ENCODE measurements at places on chromosomes 7 and 10.

DNA sequence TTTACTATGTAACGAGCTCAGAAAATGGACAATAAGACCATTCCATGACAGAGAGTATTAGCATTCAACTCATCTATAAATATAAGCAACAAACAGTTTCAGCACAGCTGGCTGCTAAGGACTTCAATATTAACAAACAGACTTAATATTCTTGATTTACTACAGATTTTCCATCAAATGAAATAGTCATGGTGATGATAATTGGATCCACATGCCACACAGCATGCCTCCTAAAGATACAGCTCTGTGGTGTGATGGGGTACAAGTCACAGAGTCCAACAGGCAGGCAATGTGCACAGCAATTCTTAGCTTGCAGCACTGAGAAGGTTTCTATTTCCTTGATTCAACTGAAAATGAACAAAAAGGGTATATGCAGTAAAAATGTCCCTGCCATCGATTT, 54.0 kb downstream of the DOCK4 start:
- DNase-seq, result no peak

- no peak for DNase-seq
These were observed 12.4 kb downstream of the RBM33 start for GRCh38 chr7:155656891-155657290.

DNA sequence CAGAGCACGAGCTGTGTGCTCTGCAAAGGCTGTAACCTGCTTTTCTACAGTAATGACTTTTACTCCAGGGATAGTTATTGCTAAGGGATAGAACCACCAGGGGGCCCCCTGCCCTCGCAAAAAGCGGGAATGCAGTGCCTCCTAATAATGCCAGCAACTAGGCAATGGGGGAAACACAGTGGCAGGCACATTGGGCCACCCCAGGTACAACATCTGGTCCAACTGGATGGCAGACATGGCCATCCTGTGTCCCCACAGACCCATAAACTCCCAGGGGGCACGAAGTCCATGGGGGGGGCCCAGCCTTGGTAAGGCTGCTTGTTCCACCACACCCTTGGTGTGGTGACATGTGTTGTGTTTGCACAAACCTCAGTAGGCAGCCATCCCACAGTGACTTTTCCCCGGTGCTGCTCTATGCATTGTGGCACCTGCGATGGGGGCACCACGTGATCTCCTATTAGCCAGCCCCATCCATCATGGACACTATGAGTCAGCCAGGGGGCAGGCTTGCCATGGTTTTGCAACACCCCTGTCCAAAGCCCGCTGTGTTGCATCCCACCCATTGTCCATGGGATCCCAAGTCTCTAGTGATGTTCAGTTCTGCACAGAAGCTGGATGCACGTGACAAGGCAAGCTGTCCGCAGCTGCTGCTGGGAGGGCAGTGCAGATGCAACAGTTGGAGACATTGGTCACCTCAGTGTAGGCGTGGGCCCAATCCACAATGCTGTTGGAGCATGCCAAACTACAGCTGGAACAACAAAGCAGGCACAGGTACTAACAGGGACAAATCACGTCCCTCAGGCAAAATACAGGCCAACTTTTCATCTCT, 84.0 kb downstream of the ANLN start:
- peak; percentile 6 for DNase-seq

DNA sequence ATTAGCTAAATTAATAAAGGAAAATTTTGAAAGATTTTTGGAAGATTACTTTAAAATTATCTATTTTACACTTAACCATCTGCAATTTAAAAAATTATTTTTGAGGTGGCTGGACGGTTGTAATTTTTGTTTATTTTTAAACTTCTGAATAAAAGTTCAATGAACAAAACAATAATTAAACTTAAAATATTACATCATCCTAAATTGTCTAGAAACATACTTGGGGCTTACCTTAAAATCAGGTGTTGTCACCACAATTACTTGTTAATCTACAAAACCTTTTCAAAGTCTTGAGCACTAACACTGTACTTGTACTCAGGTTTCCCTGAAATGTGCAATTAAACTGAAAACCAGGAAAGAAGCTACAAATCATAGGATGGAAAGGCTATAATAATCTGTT, 328.3 kb downstream of the NXPH1 start:
- DNase-seq, result no peak

GRCh38 chr7:66258409-66258808, 53.3 kb downstream of the TPST1 start:
- DNase-seq, result no peak

- DNase-seq, result no peak
These were observed 72.1 kb upstream of the SEC61G start for GRCh38 chr7:54831046-54831643.

- DNase-seq, result peak; percentile 1
These were observed 3.9 kb upstream of the EPC1 start for GRCh38 chr10:32350811-32351350.

DNA sequence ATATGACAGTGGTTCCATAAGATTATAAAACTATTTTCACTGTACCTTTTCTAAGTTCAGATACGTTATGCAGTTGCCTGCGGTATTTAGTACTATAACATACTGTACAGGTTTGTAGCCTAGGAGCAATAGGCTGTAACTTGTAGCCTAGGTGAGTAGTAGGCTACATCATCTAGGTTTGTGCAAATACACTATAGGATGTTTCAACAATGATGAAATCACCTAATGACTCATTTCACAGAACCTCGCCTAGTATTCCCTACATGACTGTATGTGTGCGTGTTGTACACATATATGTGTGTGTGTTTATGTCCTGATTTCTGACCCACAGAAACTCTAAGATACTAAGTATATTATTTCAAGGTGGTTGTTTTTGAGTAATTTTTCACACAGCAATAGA, 139.0 kb downstream of the HERPUD2 start:
- DNase-seq, result no peak

- DNase-seq, result no peak
These were observed 38.9 kb upstream of the SLF2 start for GRCh38 chr10:100873827-100874326.

- DNase-seq, result no peak
These were observed 3.7 kb downstream of the ZNF775 start for GRCh38 chr7:150382844-150383225.

DNA sequence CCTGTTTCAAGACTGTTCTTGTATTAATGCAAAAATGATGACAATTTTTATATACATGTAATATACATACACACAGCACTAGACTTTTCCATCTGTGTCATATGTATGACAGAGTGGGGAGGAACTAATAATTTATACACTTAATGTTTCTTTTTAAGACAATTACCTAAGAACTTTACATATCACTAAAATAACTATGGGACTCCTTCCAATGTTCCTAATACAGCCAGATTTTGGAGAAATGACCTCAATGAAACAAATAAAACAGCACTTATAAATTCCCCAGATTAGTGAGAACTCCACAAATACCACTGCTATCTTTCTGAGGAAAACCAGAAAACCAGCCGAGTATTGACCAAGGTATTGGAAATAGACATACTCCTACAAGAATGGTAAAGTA, 199.4 kb downstream of the ELMO1 start:
- DNase-seq, result no peak

DNA sequence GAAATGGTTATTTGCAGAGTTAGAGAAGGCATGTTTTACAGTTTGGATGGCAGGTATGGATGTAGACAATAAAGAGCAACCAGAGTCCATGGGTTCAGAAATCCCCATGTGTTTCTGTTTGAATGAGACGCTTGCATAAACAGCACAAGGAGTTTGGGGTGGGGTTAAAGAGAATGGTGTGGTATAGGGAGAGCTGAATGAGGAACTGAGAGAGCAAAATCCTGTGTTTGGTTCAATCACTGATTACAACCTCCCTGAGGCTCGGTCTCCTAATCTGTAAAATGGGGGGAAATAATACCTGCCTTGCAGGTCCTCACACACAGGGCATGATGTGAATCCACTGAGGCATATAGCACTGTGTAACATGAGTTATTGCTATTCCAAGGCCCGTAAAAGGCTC, 23.7 kb downstream of the CAV1 start:
- no peak for DNase-seq

DNA sequence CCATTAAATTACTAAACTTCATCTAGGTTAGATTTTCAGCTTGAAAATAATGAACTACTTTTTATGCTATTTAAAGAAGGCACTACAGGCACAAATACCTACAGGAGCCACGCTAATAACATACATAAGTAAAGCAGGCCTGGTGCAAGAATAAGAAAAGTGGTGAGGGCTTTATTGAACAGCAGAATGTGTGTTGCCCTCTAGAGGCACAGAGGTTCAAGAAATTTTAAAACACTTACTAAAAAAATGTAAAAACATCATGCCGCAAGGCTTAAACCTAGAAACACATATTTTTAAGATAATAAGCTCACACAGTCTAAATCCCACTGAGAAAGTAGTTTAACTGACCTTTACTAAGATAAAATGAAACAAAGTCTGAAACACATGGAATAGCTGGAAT, 20.3 kb downstream of the CACUL1 start:
- DNase-seq, result no peak

DNA sequence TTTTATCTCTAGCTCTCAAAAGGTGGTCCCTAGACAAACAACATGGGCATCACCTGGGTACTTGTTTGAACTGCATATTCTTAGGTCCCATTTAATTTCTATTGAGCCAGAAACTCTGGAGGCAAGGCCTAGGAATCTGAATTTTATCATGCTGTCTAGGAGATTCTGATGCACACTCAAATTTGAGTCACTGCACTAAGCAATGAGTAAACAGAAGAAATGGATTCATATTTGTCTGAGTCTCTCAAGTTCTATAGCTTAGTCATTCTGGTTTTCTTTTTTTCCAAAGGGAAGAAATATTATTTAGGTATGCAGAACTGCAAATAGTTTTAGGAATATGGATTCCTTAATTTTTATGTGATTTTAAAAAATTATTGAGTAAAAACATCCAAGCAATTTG, 185.5 kb downstream of the SEMA3A start:
- no peak for DNase-seq

DNA sequence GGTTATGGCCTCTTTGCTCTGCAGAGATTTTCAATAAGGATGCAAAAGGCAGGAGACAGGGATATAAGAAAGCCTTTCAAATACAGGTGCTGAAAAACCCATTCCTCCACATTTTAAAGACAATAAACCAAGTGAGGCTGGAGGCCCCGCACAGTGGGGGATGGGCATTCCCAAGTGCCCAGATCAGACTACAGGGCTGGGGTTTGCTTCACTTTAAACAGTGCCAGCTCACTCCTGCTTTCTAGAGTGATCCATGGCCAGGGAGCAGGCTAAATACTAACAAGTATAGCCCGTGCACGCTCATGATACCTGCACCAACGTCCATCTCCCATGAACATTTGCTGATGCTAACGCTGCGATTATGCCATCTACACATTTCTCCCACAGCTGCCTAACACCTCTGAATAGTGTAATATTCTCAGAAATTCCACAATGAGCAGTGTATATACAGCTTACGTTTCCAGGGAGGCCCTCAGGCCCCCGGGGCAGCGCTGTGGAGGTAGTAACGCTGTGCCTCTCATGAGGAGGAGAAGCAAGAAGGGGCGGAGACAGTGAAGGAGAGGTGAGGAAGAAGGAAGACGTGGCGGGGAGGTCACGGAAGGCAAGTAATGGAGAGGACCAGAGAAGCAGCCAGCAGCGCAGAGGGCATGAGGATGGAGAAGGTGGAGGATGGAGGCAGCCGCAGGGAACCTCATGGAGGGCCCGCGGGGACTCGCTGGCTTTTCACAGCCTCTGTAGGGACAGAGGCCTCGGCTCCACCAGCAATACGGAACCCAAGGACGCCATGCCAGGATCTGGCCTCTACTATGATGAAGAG, 141.7 kb downstream of the USP6NL start:
- DNase-seq, result no peak

DNA sequence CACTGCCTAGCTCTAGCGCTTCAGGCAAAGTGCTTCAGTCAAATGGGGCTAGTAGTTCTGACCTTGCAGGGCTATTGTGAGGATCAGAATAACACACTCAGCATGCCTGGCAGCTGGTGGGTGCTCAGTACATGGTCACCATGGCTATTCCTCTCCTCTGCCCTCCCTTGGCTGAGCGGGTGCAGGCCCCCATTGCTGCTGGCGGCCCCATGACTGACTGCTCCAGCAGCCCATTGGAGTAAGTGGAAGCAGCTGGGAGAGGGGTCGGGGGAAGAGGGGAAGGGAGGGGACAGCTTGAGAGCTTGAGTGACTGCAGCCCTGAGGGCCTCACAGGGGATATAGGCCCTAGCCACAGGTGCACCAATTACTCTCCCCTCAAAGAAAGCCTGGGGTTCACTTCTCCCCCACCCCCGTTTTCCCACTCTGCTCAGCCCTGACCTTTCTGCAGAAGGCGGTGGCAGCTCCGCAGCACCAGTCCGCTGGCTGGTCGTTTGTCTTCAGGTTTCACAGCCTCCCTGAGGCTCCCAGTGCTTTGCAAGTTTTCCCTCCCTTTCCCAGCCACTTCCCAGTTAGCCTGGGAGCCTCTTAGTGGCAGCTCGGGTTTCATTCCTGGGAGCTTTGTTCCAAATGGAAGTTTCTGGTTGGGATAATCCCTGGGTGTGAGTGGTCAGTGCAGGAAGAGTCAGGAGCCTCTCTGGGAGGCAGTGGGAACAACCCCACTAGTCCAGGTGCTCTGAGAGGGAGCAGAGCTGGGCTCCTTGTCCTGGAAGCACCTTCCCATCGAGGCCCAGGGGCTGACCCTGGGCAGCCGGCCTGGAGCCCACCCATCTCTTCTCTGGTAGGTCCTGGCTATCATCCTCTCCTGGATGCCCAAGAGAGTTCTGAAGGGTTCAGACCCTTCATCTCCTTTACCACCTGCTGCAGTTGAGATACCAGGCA, 16.3 kb downstream of the FGF8 start:
- DNase-seq, result no peak

DNA sequence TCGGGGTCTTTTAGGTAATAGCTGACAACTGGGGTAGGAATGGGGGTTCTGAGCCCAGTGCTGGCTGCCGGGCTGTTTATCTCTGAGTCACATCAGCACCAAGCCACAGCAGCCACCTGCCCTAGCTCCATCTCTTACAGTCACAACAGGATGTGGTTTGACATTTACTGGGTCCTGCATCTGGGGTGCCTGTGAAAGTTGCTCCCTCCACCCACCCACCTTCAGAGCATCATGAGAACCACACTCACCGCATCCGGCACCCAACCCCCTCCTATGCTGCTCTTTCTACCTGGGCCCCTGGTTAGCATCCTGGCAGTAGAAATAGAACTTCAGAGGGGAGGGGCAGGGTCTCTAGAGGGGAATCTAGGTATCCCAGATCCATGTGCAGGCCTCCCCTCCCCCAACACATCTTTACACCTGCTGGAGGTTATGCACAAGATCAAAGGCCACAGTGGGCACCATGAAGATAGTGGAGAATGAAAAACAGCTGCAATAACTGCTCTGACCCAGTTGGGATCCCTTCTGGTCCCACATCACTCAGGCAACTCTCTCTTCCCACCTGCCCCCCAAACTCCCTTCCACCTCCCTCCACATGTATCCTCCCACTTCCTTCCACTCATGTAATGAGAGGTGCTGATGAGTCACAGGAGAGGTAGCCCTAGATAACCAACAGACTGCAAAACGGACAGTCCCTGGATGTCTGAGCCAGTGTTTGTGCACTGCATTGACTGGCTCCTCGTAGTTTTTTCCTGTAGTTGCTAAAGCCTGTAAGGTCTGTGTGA, 38.2 kb downstream of the PRSS2 start:
- DNase-seq, result no peak

DNA sequence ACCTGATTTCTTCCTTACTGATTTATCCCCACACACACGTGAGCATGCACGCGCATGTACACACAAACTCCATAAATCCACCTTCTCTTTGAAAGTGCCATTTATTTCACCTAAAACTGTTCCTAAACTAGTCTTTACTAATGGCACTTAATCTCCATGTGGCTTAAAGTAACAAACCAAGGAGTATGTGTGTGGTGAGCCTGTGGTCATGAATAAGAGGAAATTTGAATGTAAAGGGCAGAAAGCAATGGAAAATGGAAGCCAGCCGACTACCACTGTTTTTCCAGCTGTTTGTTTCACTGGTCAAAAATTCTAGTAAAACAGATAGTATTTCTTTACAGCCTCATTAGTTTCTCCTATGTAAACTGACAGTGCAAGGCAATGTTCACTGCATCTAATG, 23.8 kb downstream of the SEMA3C start:
- DNase-seq, result no peak
